ENCODE measurements at places on chromosomes 1 and 21. TPM values are rescaled to one million over a fixed set of nuclear protein-coding genes. Genes with fewer than 3 reads are reported as not detected.

GRCh38 chr1:42801832-42802473 lies 15.0 kb upstream of the ERMAP start:
- no peak for DNase-seq

- no peak for DNase-seq
These were observed 23.2 kb downstream of the EDARADD start for GRCh38 chr1:236417336-236417735.

- DNase-seq, result no peak
These were observed 94.7 kb upstream of the RUNX3 start for GRCh38 chr1:25024615-25025350.

SYCP1 gene
- not detected for total RNA-seq

DNA sequence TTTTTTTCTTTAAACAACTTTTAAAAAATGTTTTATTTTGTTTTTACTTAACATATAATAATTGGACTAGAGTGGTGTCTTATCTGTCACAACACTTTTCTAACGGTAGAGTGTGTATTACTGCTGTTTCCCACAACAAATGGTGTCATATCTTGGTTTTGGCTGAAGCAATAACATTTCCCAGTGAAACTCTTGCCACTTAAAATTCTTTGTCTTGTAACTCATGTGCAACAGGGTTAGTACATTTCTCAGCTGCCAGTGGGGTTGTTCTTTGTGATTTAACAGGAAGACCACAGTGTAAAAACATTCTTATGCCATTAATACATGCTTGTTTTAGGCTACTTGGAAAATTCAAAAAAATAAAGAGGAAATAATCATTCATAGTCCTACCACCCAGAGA lies 43.5 kb downstream of the ALPL start:
- DNase-seq, result peak; percentile 36

AK5 gene
- 14.9 TPM for total RNA-seq

Measured in HT1080 (cell line).